ENCODE measurements at places on chromosomes 13 and 19.

DNA sequence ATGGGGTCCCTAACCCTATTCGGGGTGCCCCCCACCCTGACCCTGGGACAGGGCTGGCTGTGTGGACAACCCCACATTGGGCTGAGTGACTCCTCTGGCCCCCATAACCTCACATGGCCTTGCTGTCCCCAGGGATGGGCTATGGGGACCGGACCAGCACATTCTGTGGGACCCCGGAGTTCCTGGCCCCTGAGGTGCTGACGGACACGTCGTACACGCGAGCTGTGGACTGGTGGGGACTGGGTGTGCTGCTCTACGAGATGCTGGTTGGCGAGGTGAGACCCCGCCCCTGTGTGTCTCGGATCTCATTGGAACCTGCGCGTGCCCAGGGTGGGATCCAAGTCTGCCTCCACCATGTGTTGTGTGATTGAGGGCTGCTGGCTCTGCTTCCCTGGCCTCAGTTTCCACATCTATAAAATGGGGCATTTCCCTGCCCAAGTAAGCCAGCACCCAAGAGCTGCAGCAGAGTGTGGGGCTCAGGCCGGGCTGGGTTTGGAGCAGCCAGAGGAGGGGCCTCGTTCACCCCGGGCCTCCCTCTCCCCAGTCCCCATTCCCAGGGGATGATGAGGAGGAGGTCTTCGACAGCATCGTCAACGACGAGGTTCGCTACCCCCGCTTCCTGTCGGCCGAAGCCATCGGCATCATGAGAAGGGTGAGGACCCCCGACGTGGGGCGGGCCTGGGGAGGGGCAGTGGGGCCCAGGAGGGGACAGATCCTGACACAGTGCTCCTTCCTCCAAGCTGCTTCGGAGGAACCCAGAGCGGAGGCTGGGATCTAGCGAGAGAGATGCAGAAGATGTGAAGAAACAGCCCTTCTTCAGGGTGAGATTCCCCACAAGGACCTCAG is 4.9 kb downstream of the PTGER1 start:
- DNase-seq, result no peak

DNA sequence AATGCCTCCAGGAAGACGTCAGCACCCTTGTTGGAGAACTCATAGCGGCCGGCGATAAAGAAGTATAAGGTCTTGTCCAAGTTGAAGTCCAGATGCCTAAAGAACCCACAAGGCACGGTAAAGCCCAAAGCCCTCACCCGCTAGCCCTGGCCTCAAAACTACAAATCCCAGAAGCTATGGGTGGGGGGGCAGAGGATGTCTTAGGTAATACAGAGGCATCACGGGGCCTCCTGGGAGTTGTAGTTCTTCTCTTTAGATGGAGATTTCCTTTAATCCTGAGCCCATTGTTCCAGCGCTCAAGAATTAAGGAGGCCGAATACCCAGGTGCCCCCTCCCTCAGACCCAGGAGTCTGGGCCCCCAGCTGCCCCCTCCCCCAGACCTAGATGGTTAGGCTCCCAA is 10.8 kb downstream of the GYS1 start:
- DNase-seq, result no peak

GRCh38 chr19:31319465-31319864 is 29.8 kb downstream of the TSHZ3 start:
- no peak for DNase-seq

DNA sequence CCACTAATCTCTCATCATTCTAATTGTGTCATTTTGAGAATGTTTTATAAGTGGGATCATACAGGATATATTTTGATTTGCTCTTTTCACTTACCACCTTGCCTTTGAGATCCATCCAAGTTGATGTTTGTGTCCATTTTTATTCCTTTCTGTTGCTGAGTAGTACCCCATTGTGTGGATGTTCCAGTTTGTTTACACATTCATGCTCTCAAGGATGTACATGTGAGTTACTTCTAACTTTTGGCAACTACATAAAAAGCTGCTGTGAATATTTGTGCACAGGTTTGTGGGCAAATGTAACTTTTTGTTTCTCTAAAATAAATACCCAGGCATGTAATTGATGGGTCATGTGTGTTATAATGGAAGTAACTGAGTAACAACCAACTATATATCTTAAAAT is 64.9 kb downstream of the RFC3 start:
- DNase-seq, result no peak

GRCh38 chr19:33683881-33684537 is 62.3 kb downstream of the CHST8 start:
- no peak for DNase-seq

GRCh38 chr19:27974082-27974513 is 1238.9 kb downstream of the UQCRFS1 start:
- no peak for DNase-seq

- no peak for DNase-seq
Measured at GRCh38 chr19:3655402-3656072, 28.9 kb upstream of the CACTIN start.

DNA sequence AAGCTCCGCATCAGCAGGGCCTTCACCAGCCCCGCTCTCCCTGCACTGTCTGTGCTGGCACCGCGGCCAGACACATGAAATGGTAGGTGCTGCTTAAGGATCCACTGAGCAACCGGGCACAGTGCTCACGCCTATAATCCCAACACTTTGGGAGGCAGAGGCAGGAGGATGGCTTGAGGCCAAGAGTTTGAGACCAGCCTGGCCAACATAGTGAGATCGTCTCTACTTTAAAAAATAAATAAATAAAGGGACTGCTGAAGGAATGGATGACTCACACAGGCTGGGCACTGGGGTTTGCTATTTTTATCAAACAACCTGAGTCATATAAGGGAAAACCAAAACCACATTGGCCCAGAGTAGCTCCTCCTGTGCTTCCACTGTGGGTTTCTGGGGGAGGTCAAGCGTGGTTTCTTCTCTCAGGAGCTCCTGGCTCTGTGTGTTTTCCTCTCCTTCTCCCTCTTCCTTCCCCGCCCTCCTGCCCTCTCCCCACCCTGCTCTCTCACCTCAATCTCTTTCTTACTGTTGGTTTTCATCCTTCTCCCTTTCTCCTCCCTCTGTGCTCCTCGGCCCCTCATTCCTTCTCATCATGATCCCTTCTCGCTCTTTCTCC is 21.3 kb downstream of the VRK3 start:
- peak; percentile 21 for DNase-seq

DNA sequence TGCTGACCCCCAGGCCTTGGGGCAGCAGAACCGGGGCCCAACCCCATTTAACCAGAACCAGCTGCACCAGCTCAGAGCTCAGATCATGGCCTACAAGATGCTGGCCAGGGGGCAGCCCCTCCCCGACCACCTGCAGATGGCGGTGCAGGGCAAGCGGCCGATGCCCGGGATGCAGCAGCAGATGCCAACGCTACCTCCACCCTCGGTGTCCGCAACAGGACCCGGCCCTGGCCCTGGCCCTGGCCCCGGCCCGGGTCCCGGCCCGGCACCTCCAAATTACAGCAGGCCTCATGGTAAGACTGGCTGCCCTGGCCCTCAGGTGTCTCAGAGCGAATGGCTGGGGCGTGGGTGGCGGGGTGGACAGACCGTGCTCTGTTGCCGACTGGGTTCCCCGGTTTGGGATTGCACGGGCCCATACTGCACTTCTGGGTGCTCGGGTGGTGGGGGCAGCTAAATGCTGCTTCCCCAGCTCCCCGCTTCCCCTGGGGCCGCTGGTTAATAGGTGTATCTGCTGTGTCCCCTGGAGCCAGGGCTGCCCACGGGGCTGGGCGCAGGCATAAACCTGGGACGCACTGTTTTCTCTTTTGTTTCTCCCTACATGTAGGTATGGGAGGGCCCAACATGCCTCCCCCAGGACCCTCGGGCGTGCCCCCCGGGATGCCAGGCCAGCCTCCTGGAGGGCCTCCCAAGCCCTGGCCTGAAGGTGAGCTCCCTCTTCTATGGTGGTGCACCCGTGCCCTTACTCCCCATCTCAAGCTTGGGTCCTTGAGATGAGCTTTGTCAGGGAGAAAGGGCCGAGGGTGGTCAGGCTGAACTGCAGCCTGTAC is 25.7 kb downstream of the SMARCA4 start:
- DNase-seq, result no peak

DNA sequence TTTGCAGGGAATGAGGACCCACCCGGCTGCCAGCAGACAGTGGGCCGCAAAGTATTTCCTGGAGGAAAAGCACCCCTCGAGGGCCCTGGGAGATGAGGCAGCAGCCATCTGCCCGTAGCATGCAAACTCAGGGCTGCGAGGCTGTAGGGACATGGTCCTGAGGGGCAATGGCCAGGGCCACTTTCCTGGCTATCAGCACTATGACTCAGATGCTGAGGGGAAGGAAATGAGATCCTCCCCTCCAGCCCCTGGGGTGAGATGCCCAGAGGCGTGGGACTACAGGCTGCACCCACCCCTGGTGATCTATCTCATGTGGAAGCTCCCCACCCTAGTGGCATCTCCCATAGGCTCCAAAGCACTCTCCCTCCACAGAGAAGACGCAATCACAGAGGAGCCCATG is 80.1 kb downstream of the SLC7A1 start:
- DNase-seq, result no peak

GRCh38 chr13:85693889-85694511 is 105.2 kb downstream of the SLITRK6 start:
- no peak for DNase-seq

- DNase-seq, result no peak
Measured at GRCh38 chr13:101516262-101516661, 63.8 kb downstream of the ITGBL1 start.

DNA sequence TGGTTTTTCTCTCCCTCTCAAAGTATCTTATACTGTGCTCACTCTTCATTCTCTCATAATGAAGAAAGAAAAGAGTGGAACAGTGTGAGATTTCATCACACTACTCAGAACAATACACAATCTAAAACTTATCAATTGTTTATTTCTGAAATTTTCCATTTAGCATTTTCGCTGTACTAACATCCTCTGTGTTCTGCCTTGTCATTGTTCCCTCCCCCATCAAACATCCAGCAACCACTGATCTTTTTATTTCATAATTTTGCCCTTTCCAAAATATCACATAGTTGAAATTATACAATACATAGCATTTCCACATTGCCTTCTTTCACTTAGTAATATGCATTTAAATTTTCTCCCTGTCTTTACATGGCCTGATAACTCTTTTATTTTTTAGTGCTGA is 658.7 kb downstream of the SLITRK1 start:
- no peak for DNase-seq

DNA sequence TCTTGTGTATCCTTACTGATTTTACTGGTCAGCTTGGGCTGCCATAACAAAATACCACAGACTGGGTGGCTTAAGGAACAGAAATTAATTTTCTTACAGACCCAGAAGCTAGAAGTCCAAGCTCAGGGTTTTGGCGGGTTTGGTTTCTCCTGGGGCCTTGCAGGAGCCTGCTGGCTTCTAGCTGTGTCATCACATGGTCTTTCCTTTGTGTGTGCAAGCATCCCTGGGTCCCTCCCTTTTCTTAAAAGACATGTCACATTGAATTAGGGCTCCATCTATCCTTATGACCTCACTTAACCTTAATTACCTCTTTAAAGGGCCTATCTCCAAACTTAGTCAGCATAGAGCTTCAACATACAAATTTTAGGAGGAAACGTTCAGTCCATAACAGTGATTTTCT is 23.4 kb downstream of the UBAC2 start:
- DNase-seq, result no peak

DNA sequence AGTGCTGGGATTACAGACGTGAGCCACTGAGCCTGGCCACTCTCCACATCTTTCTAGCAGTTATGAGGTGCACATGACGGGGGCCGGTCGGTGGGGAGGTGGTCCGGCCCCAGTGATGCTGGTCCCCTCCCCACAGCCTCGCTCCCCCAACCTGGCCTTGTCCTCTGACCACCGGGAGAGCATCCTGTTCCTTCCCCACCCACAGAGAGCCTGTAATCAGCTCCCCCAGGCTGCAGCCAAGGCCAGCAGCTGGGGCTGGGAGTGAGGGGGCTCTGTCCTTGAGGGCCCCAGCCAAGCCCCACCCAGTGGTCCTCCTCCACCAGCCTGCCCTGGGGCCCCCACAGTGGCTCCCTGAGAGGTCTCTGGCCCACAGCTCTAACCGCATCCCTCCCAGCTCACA is 3.0 kb upstream of the INSL3 start:
- no peak for DNase-seq

DNA sequence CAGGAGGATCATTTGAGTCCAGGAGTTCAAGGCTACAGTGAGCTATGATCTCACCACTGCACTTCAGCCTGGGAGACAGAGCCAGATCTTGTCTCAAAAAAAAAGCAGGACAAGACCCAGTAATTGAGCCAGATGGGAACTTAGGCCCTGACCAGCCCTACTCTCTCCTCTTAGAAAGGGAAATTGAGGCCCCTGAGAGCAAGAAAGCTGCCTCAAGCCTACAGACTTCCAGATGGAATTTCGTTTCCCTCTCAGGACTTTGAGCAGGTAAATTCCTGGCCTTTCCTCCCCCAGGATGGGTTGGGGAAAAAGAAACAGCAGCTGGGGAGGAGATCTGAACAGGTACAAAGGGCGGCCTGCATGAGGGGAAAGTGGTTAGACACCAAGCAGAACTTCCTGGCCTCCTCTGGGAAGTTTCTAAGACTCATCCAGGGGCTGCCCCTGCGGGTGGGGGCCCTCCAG is 3.6 kb upstream of the BCL3 start:
- no peak for DNase-seq

- no peak for DNase-seq
Measured at GRCh38 chr13:33453936-33454335, 168.4 kb upstream of the STARD13 start.

- DNase-seq, result no peak
Measured at GRCh38 chr19:30799865-30800755, 427.9 kb downstream of the ZNF536 start.

- peak; percentile 18 for DNase-seq
Measured at GRCh38 chr19:58466089-58466759, 656 bp upstream of the ZNF324 start.

DNA sequence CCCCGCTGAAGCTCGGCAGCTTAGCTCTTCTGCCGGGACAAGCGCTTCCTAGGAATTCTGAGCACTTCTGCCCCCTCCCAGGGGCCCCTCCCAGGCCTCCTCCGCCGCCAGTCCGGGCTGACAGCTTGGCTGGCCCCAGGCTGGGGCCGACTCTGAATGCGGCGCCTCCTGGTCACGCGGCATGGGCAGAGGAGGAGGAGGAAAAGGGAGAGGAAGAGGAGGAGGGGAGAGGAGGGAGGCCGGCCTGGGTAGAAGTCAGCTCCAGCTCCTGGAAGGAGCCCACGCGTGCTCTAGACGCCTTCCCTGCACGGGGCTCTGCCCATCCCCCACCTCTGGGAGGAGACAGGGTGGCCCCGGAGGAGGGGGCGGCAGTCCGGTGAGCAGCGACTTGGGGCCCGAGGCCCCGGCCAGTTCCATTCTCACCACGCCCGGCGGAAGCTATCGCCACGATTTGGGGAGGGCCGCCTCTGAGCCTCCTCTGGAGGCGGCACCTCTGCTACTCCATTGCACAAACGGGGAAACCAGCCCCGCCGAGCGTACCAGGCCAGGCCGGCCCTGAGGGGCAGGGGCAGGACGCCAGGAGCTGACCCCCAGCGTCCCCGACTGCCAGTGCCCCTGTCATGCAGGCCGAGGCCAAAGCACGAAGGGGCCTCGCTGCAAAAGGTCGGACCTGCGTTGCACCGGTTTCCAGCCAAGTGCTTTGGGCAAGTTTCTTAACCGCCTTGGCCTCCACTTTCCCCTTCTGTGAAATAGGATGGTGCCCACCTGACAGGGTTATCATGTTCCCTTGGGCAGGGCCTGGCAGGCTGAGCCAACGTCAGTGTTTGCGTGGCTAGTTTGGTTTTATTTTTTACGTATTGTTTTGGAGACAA is 31.6 kb downstream of the CCNE1 start:
- DNase-seq, result no peak
